Effector memory CD4-positive, alpha-beta T cell (primary cell): ENCODE measurements at places on chromosomes 12 and 14.

DNA sequence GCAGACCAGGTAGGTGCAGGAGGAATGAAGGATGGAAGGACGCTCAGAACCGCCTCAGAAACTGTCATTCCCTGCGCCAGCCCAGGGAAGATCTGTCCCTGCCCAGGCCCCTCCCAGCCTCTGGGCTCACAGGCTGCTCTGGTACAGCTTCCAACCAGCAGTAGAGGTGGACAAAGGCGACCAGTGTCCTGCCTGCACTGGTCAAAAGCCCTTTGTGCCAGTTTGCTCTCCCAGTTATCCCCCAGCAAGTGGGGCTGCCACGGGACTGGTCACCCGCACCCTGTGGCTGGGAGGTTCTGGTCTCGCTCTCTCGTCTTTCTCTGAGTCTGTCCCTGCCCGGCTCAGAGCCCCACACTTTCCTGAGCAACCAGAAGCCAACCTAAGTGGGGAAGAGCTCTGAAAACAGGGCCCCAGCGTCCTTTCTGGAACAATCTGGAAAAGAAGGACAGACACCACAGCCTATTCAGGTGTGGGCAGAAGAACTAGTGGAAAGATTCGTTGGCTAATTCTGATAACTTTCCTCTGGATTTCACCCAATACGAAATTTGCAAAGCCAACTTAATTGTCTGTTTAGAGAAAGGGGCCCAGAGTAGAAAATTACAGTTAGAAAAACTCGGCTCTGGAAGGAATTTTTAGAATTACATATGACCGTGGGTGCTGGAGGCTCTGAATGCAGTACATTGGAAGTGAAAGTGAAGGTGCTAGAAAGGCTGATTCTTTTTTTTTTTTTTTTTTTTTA lies 21.7 kb downstream of the SNRNP35 start:
- no peaks in the 10 kb centered on the region for H3K36me3 ChIP-seq
- no peak for DNase-seq

DNA sequence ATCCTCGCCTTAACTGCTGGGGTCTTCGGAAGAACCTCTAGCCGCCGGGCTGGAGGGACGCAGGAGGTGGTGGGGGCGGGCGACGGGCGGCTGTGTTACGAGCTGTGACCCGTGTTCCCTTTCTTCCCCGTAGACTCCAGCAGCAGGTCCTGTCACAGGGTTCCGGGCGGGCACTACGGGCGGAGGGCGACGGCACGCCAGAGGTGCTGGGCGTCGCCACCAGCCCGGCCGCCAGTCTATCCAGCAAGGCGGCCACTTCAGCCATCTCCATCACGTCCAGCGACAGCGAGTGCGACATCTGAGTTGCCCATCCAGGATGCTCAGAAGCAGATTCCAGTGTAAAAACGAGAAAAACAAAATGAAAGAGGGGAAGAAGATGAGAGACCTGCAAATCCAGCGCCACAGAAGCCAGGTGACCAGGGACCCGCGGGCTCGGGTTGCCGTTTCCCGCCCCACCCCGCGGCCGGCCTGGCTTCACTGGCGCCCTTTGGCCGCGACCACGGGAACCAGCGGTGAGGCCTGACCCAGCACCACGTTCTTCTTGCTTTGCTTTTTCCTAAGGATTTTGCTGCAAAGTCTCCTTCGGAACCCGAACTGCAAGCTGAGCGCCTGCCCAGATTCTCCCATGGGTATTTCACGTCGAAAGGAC lies 2.1 kb downstream of the SIX6 start:
- no peak for DNase-seq
- no peaks in the 10 kb centered on the region for H3K36me3 ChIP-seq
- H3K4me3 ChIP-seq = peak overlapping the region; percentile 29

DNA sequence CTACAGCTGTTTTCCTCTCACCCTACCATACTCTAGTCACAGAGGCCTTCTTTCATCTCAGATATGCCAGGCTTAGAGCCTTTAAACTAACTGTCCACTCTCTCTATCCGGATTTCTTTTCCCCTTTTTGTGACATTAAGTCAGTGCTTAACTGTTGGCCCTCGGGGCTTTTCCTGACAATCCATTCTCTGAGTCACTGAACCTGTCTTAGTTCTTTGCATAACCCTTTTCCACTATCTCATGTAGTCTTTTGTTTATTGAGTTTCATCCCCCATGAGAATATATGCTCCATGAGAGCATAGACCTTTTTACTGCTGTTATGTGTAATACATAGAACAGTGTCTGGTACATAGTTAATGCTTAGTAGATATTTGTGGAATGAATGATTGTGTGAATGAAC lies 68.7 kb downstream of the PLEKHA5 start:
- no peaks in the 10 kb centered on the region for H3K36me3 ChIP-seq
- H3K27ac ChIP-seq = no peak overlapping the region
- DNase-seq = no peak

DNA sequence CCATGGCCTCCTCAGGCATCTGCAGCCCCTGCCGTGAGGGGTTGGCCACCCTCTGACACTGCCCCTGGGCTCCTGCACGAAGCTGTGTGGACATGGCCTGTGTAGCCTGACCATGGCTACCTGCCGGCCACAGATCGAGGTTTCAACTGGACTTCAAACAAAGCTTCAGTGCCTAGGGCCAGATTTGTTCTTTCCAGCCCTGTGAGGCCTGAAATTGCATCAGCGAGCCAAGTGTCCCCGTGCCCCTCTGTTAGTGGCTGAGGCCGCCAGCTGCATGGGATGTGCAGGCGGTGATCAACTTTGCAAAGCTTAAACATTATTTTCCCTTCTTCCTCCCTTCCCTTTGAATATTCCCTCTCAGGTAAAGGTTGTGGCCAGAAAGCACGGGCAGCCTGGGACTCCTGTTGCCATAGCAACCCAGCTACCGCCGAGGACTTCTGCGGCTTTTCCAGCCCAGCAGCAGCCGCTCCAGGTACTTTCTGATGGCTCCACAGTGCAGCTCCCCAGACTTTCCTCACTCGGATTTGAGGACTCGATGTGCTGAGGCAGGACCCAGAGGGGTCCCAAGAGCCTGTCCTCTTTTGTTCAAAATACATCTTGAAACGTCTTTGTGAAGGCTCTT lies 35.8 kb downstream of the DDX51 start:
- no peak overlapping the region for H3K4me3 ChIP-seq
- H3K27me3 ChIP-seq = no peaks in the 10 kb centered on the region
- H3K4me1 ChIP-seq = no peaks in the 10 kb centered on the region
- no peak for DNase-seq
- no peak overlapping the region for H3K27ac ChIP-seq

GRCh38 chr12:84995641-84996040 lies 40.4 kb downstream of the TSPAN19 start:
- H3K36me3 ChIP-seq = no peaks in the 10 kb centered on the region
- DNase-seq = no peak
- H3K4me1 ChIP-seq = no peaks in the 10 kb centered on the region
- no peak overlapping the region for H3K27ac ChIP-seq
- H3K27me3 ChIP-seq = no peaks in the 10 kb centered on the region
- H3K4me3 ChIP-seq = no peak overlapping the region

GRCh38 chr12:5081016-5081415 lies 37.3 kb downstream of the KCNA5 start:
- DNase-seq = no peak
- no peaks in the 10 kb centered on the region for H3K4me1 ChIP-seq
- no peaks in the 10 kb centered on the region for H3K36me3 ChIP-seq
- H3K4me3 ChIP-seq = no peak overlapping the region
- no peaks in the 10 kb centered on the region for H3K27me3 ChIP-seq
- H3K27ac ChIP-seq = no peak overlapping the region
